ENCODE measurements at places on chromosomes 3 and 15.
A peak's percentile ranks its signal among the peaks of the same experiment; 100 is the strongest.

- DNase-seq: no peak
These were observed 81.9 kb downstream of the MITF start for GRCh38 chr3:69821133-69821532.

GRCh38 chr15:45521596-45522327, 793 bp downstream of the SLC30A4 start:
- DNase-seq: peak; percentile 88

GRCh38 chr3:8589880-8590556, 54.6 kb downstream of the SSUH2 start:
- DNase-seq: no peak

DNA sequence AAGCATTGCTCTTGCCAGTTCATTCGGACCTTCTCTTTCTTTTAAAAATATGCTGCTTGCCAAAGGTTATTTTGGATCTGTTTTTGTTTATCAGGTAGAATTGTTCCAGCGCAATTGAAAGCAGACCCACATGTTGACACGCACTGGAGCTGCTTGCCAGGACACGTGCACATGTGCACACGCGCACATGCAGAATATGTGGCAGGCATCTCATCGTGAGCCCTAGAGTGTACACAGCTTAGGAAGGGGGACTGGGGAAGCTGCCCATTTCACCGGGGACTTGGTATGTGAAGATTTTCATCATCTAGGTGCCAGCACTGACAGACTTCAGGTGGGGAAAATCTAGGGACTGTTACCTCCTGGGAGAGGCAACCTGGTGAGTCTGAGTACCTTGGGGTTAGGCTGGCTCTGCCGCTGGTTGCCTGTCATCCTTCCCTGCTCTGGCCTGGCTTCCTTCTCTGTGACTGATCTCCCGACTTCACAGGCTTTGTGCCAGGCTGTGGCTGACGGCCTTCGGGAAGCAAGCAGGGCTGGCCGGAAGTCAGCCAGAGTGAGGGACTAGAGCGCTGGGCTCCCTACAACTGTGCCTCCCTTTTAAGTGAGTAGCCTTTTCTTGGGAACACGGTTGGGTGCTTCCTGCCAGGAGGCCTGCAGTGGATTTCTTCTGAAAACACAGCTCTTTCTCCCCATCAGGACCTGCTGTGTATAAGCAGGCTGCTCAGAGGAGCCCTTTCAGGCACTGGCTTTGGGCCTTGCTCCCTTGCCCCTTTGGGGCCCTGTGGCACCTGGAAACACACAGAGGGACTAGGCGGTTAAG, 129.3 kb downstream of the EEFSEC start:
- peak; percentile 70 for DNase-seq

GRCh38 chr3:37086918-37087317, 87.5 kb downstream of the LRRFIP2 start:
- no peak for DNase-seq

- DNase-seq: no peak
These were observed 348.4 kb upstream of the THBS1 start for GRCh38 chr15:39232512-39232911.

DNA sequence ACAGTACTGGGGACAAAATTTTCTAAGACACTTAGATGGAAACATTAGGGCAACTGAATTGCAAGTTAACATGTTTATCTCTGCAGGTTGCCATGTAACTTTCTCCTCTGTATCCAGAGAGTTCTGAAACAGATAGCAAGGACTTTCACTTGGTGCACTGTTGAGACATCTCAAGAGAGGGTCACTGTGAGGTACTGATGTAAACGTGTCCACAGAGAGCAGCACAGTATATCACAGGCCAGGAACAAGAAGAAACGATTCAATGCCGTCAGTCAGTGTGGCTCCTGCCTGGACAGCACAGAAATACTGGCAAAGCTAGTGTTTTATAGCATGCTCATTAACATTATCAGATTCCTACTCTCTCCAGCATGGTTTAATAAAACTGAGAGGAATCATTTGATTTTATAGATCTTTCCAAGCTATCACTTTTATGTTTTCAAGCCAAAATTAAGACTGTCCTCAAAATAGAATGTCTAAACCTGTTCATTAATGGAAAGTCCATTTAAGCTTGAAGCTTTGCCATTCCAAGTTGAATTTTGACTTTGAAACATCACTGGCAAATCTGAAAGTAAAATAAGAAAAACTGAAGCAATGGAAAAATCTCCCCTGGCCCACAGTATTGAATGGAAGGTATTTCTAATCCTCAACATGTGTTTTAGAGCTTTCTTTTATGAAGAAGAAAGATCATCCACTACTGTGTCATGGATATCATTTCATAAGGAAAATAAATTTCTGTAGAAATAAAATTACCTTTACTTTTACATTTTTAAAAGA, 102.7 kb downstream of the IMPG2 start:
- no peak for DNase-seq

DNA sequence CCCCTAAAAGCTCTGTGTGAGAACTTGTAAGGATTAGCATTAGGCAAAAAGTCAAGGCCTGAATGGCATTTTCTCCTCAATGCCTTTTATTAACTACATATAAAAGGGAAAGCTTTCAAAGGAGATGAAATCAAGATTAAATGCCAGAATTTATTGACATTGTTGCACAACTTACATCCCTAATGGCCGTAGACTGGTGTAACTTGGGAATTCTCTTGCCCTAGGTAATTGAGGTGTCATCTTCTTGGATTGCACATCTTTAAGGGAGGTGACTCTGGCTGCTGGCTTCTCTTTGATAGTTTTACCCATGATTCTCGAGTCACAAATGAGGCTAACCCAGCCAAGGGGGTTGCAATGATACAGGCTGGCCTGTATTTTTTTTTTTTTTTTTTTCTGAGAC, 249.1 kb downstream of the TBL1XR1 start:
- DNase-seq: no peak

DNA sequence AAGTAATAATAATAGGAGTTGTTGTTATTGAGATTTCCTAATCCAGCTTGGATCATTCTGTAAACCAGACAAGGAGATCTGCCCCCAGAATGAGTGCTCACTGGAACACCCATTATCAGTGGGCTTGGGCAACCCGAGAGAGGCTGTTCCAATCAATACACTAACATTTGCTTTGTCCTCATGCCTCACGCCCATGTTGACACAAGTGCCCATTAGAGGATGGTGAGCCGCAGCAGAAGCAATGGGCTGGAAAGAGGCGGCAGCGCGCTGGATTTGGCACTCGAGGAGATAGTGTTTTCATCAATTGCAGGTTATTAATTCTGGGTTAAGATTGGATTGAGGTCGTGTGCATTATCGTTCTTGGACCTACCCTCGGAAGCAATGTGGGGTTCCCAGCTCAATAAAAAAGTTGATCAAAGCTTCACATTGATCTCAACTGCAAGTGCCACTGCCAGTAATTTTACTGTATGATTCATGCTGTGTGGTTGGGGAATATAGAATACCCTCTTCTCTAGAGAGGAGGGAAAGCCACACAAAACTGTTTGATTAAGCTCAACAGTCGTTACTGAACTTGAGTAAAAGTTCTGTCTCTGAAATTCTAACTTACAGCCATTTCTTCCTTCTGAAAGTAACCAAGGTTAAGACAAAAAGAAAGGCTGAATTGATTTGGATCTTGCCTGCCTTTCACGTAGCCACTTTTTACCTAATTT, 15.7 kb downstream of the LYZL4 start:
- DNase-seq: no peak

GRCh38 chr3:42263354-42264346, 2.3 kb downstream of the CCK start:
- no peak for DNase-seq

- DNase-seq: no peak
These were observed 100.3 kb downstream of the CCNL1 start for GRCh38 chr3:157059661-157060060.

DNA sequence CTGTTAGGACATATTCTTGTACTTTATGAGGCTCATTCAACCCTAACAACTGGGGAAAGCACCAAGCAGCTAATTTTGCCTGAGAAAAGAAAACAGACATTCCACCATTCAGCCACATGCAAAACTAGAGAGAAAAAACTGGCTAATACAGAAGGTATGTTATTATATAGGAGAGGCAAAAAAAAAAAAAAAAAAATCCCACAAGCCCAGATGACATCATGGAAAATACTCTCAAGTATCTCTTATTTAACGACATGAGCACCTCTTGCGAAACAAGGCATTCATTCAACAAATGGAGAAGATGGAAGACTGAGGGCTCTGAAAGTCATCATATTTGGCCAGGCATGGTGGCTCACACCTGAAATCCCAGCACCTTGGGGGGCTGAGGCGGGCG, 61.5 kb downstream of the PRICKLE2 start:
- DNase-seq: no peak

- DNase-seq: no peak
These were observed 156.7 kb upstream of the CCDC54 start for GRCh38 chr3:107220538-107220937.

- DNase-seq: no peak
These were observed 82.3 kb downstream of the IQSEC1 start for GRCh38 chr3:12990781-12991480.

GRCh38 chr3:48759071-48759470, 42.0 kb upstream of the IP6K2 start:
- peak; percentile 11 for DNase-seq

DNA sequence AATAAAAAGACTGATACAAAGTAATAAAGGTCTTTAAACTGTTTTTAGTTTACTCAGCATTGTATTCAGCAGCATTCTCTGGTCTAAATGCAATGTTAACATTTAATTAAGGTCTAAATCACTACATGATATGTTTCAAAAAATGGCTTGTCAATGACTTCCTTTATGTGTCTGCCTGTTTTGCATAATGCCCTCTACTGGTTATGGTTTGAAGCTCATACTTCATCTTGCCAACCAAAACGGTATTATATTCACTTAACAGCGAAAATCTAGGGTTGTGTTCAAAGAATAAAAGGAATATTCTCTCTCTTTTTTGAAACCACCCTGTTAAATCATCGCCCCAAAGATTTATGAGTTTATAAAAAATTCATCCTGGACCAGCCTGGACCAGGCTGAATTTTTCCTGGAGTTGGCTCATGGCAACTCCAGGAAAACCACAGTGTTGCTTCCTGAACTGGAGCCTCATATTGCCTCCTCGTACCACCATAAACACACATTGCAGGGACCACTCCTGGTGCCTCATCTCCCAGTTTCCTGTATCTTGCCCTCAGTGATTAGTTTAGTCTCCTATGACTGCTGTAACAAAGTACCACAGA, 6.7 kb upstream of the NCEH1 start:
- DNase-seq: no peak

- no peak for DNase-seq
These were observed 54.0 kb downstream of the RAB11A start for GRCh38 chr15:65923264-65923663.

DNA sequence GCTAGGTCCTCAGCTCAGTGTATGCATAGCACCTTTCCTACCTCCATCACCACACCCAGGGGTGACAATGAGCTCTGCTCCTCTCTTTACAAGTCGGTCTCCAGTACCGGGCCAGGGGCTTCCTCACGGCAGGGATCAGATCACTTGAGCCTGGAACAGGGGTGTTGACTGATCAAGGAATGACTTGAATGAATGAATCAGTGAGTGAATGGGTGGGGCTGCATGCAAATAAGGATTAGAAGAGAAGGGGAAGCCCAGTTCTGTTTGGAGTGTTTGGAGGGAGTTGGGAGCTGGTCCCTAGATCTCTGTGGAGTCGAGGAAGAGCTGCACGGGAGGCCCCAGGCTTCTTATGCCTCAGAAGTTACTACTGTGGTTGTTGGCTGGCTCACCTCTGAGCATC, 87.0 kb downstream of the TMEM266 start:
- no peak for DNase-seq

DNA sequence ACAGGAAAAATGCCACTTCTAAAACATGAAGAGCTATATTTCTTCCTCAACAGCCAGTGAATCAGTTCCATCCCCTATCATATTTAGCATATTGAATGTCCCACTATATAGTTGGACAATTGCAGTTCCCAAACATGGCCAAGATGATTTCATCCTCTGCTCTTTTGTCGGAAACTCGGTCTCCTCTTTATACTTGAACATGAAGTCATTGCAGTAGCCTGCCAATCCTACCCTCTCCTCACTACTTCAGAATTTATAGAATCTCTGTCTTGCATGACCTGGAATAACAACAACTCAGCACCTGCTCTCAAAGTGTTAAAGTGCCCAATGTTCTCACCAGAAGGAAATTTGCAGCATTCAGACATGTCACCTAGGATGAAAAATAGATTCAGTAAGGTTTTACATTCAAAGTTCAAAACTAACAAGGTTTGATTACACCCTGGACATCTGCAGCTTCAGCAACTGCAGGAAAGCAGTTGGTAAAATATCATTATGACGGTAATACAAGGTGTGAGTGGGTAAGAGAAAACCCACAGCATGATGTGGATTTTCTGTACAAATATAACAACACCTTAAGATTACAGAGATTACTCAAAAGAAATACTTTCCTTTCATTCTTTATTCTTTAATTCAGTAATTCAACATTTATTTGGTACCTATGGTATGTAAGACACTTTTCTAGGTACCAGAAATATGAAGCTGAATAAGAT, 52.5 kb downstream of the TP63 start:
- no peak for DNase-seq

GRCh38 chr3:128679338-128679737, 28.7 kb upstream of the RPN1 start:
- DNase-seq: no peak

DNA sequence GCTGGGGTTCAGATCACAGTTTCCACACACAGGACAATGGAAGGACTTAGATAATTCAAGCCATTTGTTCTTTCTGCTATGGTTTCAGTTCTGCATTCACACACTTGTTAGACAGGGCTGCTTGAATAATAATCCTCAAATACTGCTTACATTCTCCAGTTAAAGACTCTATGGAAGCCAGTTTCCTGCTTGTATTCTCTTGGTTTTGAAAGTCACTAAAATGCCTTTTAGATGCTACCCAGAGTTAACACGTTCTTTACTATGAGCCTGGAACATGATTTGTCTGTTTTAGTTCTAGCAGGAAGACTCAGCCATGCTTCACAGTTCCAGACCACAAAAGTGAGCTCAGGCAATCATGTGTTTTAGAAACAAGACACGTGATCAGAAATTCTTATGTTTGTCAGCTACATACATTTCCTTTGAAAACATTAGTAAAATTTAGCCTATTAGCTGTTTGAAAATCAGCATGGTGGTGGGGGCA, 152.4 kb downstream of the LEKR1 start:
- DNase-seq: no peak

- DNase-seq: no peak
These were observed 184.1 kb upstream of the MBNL1 start for GRCh38 chr3:152084441-152085158.

- DNase-seq: no peak
These were observed 23.7 kb downstream of the CYP19A1 start for GRCh38 chr15:51314391-51315337.

Measured in LNCaP clone FGC (cell line).